ENCODE measurements at places on chromosomes 11 and 22.

GRCh38 chr11:102184269-102184987 lies 74.2 kb downstream of the YAP1 start:
- no peak for DNase-seq

GRCh38 chr11:36364551-36365325 lies 68.7 kb downstream of the PRR5L start:
- no peak for DNase-seq

DNA sequence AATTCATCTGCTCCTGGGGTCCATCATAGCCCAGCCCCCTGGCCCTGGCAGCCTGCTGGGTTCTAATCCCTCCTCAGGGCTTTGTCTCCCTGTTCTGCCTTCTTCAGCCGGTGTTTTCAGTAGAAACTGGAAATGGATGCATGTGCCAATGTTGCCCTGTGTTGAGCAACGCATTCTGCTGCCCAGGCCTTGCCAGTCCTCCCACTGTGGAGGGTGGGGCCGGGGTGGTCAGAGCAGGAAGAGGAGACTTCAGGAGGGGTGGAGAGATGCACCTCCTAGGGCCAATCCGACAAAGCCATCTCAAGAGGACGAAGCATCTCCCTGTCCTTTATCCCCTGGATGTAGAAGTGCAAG lies 27.6 kb upstream of the ZBTB16 start:
- DNase-seq = no peak

- DNase-seq = no peak
Observed at GRCh38 chr22:50738649-50739227, 734 bp downstream of the ACR start.

DNA sequence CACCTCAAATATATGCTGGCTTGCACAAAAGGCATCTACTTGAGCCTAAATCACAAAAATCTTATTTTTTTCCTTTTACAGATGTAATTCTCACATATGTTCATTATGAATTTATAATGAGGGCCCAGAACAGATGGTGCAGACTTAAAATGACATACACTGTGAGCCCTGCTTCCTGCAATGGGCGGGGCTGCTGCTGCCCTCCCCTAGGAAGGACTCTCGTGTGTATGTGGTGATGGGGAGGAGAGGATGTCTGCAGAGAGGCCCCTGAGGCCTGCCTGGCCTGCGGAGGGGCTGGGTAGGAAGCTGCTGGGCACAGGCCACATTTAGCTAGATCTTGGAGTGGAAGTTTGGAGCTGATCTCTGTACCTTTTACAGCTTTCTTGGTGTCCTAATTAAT lies 233.4 kb upstream of the KIRREL3 start:
- no peak for DNase-seq

- no peak for DNase-seq
Observed at GRCh38 chr11:10975287-10975721, 117.5 kb upstream of the ZBED5 start.

- DNase-seq = no peak
Observed at GRCh38 chr11:39630365-39630764, 1829.1 kb downstream of the LRRC4C start.

- no peak for DNase-seq
Observed at GRCh38 chr11:68327586-68328370, 15.4 kb downstream of the LRP5 start.

- no peak for DNase-seq
Observed at GRCh38 chr11:11923828-11924227, 82.1 kb downstream of the USP47 start.

- DNase-seq = no peak
Observed at GRCh38 chr11:17328871-17329494, 22.6 kb upstream of the NCR3LG1 start.

GRCh38 chr11:76797341-76798201 lies 14.4 kb downstream of the TSKU start:
- no peak for DNase-seq

DNA sequence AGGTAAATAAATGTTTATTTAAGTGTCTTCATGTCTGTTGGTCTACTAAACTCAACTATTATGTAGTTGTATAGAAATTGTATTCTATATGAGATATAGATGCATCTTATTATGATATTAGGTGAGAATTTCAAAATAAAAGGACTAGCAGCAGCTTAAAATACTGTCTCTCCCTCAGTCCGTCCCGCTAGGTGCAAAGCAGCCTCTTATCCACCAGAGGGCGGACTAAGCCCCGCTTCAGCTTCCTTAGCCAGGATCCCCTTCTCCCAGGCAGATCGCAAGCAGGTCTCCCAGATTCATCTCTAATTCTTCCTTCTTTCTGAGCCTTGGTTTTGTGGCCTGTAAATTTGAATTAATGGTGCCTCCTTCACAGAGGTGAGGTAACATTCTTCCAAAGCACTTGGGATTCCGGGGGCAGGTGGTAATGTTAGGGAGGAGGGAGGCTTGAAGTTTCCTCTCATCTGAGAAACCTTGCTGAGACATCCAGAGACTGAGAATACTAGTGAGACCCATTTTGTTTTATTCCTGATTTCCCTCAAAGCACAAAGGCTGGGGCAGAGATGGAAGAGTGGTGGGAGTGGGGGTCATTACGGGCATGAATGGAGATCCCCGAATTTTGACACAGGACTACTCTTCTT lies 13.5 kb upstream of the INSC start:
- DNase-seq = peak; percentile 36

GRCh38 chr22:48627203-48627602 lies 1200.5 kb downstream of the BRD1 start:
- no peak for DNase-seq

DNA sequence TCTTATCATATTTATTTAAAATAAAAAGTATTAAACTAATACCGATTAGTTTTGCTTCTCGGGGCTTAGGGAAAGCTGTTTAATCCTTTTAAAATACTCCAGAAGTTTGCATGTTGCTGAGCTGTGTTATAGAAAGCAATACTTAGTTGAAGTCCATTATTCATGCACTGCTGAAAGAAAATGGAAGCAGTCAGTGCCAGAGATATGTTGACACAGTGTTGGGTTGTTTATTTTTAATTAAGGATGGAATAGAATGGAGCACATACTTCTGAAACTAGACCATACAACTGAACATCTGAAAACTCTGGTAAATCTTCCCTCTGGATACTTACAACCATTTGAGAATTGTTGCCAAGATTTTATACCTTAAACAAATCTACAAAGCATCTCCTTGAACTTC lies 282.7 kb upstream of the CCDC179 start:
- no peak for DNase-seq

DNA sequence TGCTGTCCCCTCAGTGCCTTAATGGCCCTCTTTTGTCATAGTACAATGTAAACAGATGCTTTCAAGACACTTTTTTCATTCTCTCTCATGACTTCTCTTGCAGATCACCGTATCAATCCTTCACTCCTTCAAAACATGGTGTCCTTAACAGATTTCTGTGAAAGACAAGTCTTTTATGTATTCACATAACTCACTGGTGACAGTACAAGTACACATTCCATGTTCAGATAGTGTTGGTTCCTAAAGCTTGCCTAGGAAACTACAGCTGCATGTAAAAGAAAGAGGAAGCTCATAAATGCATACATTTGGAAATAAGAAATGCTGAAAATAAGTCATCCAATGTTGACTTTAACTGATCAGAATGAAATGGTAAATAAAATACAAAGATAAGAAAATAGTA lies 5.0 kb upstream of the OR52E6 start:
- no peak for DNase-seq

Measured in activated gamma-delta T cell treated with Interleukin-2 at 50 U/mL for 16 hours (primary cell).